ENCODE measurements at places on chromosomes 7 and 10. TPM values are rescaled to one million over a fixed set of nuclear protein-coding genes. Genes with fewer than 3 reads are reported as not detected.

The ABCB4 gene
- polyA plus RNA-seq = 0.16 TPM

GRCh38 chr7:142188846-142189245, 69.0 kb downstream of the PRSS58 start:
- H3K4me3 ChIP-seq = no peak overlapping the region
- no peaks in the 10 kb centered on the region for H3K4me1 ChIP-seq
- DNase-seq = no peak
- no peaks in the 10 kb centered on the region for H3K27me3 ChIP-seq

The SCD gene
- polyA plus RNA-seq = 754 TPM

DNA sequence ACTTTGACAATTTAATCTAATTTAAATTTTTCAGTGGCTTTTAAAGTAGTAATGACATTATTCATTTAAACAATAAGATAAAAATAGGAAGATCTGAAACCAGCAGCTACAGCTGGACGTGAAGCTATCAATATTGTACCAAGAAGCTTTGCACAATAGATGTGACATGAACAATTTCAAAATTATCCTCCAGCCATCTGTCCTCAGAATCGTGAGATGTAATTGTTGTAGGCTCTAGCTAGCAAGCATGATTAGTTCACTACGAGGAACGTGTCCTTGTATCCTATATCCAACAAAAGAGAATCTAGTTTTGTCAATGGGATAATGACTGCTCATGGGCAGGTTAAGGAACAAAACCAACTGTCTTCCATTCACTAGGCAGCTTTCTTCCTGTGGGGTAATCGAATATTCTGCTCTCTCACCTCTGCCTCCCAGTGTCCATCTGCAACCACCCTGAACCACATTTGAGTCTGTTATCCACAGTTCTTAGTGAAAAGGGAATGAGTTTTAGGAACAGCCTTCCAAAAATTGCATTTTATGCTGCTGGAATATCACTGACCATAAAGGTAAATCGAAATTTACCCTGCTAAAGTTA, 247.3 kb downstream of the PARD3 start:
- no peaks in the 10 kb centered on the region for H3K36me3 ChIP-seq
- DNase-seq = no peak
- H3K27ac ChIP-seq = no peak overlapping the region
- H3K4me1 ChIP-seq = no peaks in the 10 kb centered on the region
- no peaks in the 10 kb centered on the region for H3K27me3 ChIP-seq
